ENCODE measurements at places on chromosomes 7 and 10.

GRCh38 chr7:46080595-46081159 is 159.6 kb upstream of the IGFBP3 start:
- no peak for DNase-seq

DNA sequence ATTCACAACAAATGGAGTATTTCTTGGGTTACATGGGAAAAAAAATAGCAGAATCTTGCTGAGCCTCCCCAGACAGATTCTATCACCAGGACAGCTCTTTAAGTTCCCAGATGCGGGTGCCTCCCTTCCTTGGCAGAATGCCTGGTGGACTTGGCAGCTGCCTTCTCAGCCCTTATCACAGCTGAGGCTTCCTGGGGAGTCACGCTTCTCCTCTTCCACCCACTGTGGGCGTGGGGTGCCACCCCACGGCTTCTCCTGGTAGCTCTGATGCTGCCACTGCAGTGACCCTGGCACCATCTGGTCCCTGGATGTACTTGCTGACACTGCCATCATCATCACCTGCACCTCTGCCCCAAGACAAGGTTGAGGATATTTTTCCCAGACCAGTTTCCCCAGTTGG is 16.2 kb upstream of the NME8 start:
- no peak for DNase-seq

GRCh38 chr7:112103246-112103645 is 103.0 kb downstream of the DOCK4 start:
- no peak for DNase-seq

DNA sequence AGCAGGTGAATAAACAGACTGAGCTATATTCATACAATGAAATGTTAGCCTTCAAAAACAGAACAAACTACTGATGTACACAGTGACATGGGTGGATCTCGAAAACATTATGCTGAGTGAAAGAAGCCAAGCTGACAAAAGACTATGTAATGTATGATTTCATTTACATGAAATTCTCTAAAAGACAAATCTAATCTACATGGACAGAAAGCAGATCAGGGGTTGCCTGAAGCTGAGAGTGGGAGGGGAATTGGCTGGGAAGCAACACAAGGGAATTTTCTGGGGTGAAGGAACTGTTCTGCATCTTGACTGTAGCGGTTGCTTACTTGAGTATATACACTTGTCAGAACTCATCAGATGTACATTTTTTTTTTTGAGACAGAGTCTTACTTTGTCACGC is 121.7 kb upstream of the SVIL start:
- DNase-seq, result no peak

- no peak for DNase-seq
These were observed 1.1 kb upstream of the IQUB start for GRCh38 chr7:123535517-123535916.

DNA sequence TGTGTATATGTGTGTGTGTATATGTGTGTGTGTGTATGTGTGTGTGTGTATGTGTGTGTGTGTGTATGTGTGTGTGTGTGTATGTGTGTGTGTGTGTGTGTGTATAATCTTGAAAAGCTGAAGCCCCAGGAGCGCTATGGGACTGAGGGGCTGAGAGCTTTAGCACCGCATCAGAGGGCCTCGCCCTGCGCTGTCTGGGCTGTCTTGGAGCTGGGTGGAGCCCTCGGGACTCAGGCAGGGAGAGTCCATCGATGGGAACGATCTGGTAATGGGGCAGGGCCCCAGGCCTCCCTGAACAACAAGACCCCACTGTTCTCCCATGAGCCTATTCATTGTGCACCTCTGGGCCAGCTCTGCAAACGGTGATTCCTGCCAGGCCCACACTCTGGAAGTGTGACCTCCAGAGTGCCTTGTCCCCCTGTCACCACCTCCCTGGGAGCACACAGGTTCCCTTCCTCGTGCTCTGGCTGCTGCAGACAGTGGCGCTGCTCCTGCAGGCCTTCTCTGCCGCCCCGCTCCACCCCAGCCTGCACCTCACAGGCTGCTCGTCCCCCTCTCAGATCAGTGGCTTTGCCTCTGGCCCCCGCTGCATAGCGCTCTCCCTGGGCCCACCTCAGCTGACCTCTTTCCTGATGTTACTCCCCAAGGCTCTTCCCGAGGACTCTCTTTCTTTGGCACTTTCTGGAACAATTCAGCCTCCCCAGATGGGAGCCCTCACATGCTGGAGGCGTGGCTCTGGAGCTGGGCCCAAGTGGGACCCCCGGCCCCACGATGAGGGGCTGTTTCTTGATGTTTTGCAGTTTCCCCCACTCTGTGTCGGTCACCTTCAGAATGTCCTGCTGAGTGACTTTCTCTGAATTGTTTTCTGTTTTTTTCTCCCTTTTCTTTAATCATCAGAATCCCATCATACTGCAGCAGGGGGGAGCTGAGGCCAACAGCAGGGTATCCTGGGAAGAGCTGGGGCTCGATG is 542.2 kb upstream of the FOXK1 start:
- no peak for DNase-seq

DNA sequence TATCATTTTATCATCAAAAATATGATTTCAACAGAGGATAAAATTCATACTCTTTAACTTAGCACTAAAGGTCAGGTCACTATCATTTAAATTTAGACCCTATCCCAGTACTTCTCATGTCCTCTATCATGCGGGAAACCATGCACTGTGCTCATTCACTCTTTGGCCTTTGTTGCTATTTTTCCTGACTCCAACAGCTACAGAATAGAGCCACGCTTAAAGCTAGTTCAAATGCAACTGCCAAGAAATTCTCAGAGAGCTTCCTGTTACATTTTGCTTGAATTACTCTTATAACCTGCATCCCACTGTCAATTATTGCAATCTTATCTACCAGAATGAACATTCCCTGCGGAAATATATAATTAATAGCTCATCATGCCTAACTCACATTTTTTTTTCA is 58.3 kb downstream of the SEMA3A start:
- DNase-seq, result no peak

- no peak for DNase-seq
These were observed 84.7 kb downstream of the NKX6-2 start for GRCh38 chr10:132701099-132701845.

GRCh38 chr10:357201-357950 is 222.1 kb downstream of the ZMYND11 start:
- DNase-seq, result no peak

- DNase-seq, result no peak
These were observed 786 bp upstream of the AKR1C4 start for GRCh38 chr10:5195727-5196374.

DNA sequence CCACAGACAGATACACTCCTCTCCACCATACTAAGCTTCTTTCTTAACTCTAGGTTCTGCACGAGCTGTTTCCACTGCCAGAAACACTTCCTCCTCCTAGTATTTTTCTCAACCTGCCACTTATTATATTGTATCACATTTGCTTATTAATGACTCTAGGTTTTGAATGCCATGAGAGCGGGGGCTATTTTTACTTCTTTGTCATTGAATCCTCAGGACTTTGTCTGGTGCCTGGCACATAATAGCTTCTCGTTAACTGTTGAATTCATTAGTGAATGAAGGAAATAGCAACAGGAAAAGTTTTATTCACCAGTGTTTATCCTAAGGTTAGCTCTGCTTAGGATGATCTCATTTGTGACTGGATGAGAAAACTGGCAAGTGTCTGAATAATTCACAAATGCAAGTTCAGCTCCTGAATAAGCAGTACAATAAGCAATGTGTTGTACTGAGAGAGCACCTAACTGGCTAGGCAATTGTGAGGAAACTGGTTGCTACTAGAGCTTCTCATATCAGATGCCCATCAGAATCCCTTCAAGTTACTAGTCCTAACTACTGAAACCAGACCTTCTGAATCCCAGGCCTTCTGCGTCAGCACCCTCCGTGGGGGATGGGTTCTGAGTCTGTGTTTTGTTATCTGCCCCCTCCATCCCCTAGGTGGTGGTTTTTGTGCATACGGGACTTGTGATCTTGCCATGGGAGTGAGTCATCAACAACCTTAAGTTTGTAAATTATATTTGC is 92.7 kb downstream of the LSMEM1 start:
- DNase-seq, result no peak

- DNase-seq, result no peak
These were observed 9.6 kb upstream of the NUPR2 start for GRCh38 chr7:56125831-56126230.

DNA sequence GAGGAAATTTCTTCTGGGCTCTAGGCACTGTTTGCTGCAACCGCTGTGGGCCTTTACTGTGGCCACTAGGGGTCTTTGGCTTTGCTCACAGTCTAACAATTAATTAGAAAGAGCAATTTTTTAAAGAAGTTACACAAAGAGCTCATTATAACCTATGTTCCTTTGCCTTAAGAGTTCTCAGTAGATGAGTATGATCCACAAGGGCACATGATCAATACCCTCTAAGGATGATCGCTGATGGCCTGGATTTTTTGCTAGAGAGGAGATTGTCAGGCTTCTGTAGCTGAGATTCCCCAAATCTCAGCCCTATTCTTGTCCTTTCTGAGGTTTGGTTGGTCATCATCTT is 80.8 kb upstream of the RHOBTB1 start:
- no peak for DNase-seq

GRCh38 chr10:2970190-2970823 is 97.0 kb upstream of the PFKP start:
- no peak for DNase-seq

DNA sequence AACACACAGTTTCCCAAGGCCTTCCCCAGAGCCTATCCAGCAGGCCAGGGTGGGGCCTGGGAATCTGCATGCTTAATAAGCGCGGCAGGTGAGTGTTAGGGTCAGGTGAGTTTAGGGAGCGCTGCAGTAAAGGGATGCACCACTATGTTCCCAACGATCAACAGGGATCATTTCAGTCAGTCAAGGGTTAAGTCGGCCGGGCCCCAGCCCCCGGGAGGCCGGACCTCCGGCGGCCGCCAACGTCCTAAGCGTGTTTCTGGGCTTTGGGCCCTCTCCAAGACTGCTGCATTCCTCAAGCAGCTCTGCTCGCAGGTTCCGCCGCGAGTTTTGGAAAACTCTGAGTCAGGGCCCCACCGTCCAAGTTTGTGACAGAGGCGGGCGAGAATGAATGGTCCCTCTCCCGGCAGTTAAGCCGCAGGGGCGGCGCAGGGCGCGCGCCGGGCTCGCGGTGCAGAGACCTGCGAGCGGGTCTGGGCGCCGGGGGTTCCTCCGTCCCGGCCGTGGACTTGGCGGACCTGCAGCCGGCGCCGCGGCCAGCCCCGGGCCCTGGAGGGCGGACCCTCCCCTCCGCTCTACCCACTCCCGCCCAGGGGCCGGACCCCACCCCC is 81.6 kb downstream of the ARHGAP22 start:
- DNase-seq, result no peak

- DNase-seq, result no peak
These were observed 670 bp downstream of the RCC1L start for GRCh38 chr7:75072981-75073283.

- DNase-seq, result no peak
These were observed 71.1 kb downstream of the FAM107B start for GRCh38 chr10:14703631-14704001.

- no peak for DNase-seq
These were observed 7.9 kb downstream of the LDB1 start for GRCh38 chr10:102112210-102112817.

All from activated CD8-positive, alpha-beta memory T cell treated with anti-CD3 and anti-CD28 coated beads, Interleukin-2, amount 50 U/mL, for 4 hours (primary cell).